ENCODE measurements at places on chromosomes 12 and 14.
A peak's percentile ranks its signal among the peaks of the same experiment; 100 is the strongest.

DNA sequence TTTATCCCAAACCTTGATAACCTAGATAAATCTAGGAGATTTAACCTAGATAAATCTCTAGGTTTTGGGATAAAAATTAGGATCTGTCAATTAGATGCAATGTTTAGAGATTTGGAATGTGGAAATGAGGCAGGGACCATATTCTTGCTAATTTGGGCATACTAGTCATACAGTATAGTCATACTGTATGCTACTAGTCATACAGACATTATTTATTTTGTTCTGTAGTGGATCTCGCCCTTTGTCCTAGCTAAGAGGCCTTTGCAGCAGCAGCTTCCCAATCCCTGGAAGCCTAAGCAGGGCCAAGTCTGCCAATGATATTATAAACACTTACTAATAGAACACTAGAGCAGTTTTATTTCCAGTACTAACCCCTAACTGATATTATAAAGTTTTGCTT, 136.4 kb downstream of the CEP128 start:
- no peak for DNase-seq

DNA sequence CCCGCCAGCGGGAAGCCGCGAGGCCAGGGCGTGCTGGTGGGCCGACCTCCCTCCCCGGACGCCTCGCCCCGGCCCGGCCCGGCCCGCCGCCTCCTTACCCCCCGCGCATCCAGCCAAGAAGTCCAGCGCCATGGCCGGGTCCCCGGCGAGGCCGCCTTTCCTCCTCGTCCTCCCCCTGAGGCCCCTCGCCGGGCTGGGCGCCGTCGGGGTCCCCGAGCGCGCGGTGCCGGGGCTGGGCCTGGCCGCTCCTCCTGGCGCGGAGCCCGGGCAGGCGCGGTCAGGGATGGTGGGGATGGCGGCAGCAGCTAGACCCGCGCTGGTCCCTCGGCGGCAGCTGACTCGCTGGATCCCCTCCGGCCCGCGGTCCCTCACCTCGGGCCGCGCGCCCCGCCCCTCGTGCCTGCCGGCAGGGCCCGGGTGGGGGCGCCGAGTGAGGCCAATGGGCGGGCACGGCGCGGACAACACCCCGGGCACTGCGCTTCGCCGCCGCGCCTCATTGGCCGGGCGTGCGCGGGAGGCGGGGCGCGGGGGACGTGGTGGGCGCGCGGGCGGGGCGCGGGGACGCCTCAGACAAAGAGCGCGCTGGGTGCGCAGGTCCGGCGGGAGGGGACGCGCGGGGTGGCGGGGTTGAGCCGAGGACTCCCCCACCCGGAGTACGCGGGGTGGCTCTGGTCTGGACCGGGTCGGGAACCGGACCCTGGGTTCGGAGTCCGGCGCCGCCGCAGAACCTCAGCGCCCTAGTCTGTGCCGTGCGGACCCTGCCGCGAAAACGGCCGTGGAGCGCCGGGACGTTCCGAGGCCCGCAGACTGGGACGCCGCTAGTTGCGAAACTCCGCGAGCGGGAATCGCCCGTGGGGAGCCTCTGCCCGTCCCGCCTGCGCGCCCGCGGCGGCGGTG, at the start of gene SLC25A29:
Gene SLC25A29, minus strand, starts transcription at position 344 of the 897 bp plus-strand sequence. Its CDS starts 212 bp downstream, at position 132.
- DNase-seq, result peak; percentile 36

DNA sequence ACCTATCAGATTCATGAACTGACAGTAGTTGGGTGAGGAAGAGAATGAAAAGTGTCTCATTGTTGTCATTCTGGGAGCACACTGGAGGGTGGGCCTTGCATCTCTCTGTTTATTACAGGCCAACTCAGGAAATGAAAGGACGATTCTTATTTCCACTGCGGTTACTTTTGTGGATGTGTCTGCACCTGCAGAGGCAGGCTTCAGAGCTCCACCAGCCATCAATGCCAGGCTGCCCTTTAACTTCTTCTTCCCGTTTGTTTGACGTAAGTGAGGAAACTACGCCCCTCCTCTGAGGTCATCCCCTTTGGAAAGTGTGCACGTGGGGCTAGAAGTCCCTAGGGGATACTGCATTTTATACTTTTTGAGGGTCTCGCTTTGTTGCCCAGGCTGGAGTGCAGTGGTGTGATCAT, 33.7 kb downstream of the TCTN1 start:
- no peak for DNase-seq

- no peak for DNase-seq
Measured at GRCh38 chr12:47067176-47067575, 12.2 kb upstream of the PCED1B start.

DNA sequence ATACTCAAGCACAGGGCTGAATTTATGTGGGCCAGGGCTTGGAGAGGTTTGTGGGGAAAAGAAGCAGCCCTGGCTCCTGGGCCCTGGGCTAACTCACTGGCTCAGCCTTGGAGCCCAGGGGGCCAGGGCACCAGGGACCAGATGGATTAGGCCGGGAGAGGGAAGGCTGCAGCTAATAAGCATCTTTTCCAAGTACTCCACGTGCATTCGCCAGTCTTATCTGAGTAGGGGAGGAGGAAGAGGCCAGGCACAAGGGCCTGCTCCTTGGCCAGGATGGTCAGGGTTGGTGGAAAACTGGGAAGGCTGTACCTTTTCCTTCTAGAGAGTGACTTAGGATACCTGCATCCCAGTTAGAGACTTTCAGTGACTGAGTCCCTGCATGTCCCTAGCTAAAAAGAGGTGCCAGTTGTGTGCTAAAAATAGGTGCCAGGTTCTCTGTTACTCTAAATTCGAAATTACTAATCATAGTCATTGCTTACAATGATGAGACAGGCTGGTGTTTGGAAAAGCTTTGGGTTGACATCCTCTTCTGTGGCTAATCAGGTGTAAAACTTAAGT, 1.3 kb downstream of the GLRX5 start:
- no peak for DNase-seq

DNA sequence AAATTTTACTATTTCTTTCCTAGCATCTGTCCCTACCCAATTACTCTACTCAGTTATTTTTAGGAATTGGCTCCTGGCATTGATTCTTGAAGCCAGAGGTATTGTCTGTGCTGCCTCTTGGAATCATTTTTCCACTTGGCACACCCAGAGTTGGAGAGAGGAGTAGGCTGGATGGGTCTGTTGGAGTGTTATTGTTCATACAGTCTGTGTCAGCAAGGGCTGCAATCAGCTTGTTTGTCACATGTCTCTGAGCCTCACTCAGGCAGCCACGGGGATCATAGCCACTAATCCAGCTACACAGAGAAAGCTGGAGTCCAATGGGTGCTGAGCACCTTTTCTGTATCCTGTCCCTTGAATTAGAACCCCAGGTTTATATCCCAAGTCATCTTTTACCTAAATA, 176.0 kb upstream of the DYRK2 start:
- no peak for DNase-seq
